ENCODE measurements at places on chromosomes 16 and 17. TPM values are rescaled to one million over a fixed set of nuclear protein-coding genes. Genes with fewer than 3 reads are reported as not detected.

DNA sequence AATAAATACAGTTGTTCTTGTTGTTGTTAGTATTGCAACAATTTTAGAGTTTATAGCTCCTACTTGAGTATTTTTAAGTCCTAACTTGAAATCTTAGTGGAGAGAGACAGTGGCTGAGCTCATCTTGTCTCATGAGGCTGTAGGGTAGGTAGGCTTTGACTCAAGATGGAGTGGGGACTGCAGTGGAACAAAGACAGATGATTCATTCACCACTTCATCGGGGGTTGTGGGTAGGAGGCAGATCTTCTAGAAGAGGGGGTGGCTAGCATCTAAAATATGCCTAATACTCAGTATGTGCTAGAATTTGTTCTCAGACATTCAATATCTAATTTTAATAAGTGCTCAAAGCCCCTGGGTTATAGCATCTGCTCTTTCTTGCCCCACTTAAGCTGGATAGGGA lies 13.1 kb upstream of the MMD start:
- DNase-seq: no peak

- DNase-seq: no peak
Observed at GRCh38 chr17:16929035-16929680, 42.8 kb downstream of the TNFRSF13B start.

GRCh38 chr16:89860747-89861304 lies 12.6 kb upstream of the TCF25 start:
- DNase-seq: peak; percentile 20

CBX8 gene
- 3.2 TPM for total RNA-seq

DNA sequence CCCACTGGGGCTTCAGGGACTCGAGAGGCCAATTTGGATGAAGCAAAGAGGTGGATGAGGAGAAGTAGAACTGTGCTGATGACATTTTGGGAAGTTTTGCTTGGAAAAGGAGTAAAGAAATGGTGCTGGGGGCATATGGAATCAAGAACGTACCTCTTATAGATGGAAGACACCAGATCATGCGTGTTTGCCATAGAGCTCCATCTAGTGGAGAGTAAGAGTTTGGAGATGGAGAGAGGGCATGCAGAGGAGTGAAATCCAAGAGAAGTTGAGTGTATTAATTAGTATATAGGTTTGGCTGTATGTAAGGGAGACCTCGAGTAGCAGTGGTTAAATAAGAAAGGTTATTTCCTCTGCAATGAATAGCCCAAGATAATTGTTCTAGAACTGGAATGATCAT lies 56.0 kb downstream of the SHISA6 start:
- DNase-seq: no peak

GRCh38 chr16:3651461-3652372 lies 2.8 kb upstream of the DNASE1 start:
- DNase-seq: no peak

DNA sequence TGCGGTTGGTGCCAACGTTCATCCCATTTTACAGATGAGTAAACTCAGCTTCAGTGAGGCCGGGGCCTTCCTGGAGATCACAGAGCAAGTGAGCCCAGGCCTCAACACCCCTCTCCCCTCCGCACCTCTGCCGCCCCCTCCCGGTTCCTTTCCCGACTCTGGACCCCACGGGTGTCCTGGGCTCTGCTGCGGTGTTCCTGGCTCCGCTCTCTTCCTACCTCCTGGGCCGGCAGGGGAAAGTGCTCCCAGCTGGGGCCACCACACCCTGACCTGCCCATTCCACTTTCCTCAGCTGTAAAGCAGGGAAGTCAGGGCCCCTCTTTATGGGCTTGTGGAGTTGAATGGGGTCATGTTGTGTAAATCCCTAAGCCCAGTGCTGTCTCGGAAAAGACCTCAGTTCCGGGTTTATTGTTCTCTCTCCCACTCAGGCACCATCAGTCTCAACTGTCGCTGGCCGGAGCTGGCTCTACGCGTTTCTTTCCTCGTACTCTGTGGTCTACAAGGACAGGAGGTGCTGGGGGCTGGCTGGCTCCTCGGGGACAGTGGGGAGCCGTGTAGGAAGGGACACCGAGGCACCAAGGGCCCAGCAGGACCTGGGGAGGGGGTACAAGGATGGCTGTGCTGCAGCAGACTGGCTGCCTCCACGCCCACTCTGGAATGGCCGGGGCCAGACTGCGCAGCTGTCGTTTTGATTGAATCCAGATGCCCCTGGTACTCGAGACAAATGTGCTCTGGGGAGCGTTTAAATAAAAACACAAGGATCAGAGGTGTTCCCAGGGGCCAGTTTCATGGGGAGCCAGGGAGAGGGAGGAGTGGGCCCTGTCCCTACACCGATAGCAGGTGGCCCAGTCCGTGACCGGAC lies 21.7 kb upstream of the ACSF3 start:
- DNase-seq: peak; percentile 63

- no peak for DNase-seq
Observed at GRCh38 chr17:48835971-48836370, 5.1 kb downstream of the CALCOCO2 start.

GRCh38 chr17:29012535-29012934 lies 6.7 kb upstream of the SEZ6 start:
- no peak for DNase-seq

GRCh38 chr16:81696961-81697615 lies 82.0 kb upstream of the PLCG2 start:
- DNase-seq: peak; percentile 68

DNA sequence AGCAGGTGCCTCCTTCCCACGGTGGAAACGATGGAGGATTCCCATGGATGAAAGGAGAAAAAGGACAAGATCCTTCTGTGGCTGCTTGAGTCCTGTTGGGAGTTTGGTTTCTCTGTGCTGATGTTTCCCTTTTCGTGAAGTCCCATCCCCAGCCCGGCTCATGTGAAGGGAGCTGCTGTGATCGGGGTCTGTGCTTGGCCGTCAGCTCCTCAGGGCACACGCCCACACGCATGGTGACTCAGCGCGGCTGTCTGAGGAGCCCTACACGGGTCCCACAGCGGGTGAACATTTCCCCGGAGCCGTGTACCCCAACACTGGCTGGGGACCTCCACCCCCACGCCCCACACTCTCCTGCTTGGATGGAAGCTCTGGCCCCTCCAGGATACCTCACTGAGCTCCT lies 44.5 kb upstream of the SSTR5 start:
- DNase-seq: no peak

- no peak for DNase-seq
Observed at GRCh38 chr16:88928405-88929090, 48.5 kb downstream of the CBFA2T3 start.

All from fibroblast of villous mesenchyme (primary cell).